Stimulated activated CD4-positive, alpha-beta T cell treated with anti-CD3 and anti-CD28 coated beads, TNF-alpha, amount 100 ng/mL, for 24 hours (primary cell): ENCODE measurements at places on chromosomes 3 and 15.

GRCh38 chr3:8506571-8507061, 5.0 kb downstream of the LMCD1 start:
- DNase-seq = no peak

GRCh38 chr15:92163641-92164040, 230.0 kb upstream of the ST8SIA2 start:
- no peak for DNase-seq

GRCh38 chr3:11757929-11758328, 88.8 kb downstream of the TAMM41 start:
- DNase-seq = no peak

GRCh38 chr3:10017636-10018292, 8.5 kb upstream of the FANCD2 start:
- no peak for DNase-seq

DNA sequence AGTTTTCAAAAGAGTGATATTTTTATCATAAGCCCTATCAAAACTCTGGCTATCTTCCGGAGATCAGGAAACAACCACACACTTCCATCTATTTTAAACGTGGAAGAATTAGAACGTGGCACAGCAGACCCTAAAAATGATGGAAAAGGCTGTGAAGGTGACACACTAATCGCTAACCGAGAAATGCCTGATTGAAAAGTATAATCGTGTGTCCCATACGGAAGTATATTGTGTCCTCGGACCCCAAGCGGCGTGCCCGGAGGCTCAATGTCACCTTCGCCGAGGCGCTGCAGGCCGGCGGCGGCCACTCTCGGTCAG, 642 bp downstream of the COX5A start:
- DNase-seq = no peak

DNA sequence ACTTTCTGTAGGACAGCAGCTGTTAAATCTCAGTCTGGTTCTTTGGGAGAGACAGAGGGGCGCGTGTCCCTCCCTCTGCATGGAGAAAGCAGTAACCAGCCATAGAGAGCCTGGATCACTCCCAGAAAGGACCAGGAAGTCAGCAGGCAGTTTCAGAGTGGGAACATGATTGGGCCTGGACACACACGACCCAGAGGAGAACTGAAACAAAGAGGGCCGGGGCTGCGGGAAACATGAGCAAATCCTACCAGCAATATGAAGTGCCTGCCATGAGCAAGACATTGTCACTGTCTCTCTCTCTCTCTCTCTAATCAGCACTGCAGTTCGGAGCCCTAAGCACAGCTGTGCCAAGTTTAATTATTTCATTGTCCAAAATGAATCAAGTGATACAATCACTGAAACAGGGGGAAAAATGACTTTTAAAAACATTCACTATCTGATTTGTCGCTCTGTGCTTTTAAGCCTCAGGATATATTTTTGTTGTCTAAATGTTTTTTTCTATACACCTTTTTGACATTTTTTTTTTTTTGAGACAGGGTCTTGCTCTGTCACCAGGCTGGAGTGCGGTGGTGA, 17.6 kb downstream of the MUC13 start:
- DNase-seq = no peak

DNA sequence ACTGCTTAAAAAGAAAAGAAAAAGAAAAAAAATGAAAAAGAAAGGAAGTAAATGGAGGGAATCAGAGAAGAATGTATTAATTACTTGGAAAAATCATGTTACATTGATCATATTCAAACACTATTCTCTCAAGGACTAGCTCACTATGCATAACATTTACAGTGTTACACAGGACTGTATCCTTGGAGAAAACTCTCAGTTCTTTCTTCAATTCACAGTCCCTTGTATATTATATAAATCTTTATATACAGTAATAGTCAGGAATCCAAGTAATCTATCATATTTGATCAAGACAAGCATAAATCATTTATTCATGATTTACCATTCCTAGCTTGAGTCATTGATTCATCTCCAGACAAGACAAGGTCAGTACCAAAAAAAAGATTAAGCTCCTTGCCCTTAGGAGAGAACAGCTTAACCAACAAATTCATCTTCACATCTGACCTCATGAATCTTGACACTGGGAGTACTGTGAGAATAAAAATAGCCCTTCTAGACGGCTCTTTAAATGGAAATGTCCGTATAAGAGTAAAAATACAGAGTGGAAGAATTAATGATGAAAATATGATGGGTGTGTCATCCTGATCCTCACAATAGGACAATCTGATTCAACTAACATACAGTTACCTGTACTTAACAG, 980.4 kb downstream of the NAALADL2 start:
- no peak for DNase-seq

DNA sequence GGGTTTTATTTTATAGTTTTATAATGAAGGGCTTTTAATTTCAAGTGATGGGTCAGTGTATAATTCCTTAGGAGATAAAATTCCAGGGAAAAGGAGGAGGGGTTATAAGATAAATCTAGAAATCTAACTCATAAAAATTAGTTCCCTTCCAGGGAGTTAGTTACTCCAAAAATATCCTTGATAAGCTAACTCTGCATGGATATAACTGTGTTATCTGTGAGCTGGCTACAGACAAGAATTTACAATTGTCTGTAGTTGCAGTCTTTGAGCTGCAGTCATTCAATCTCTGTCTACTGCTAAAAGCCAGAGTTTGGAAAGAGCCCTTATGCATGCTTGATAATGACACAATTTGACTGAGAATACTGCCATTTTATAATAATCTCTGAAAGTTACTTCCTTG, 432.3 kb upstream of the TPRG1 start:
- DNase-seq = no peak

DNA sequence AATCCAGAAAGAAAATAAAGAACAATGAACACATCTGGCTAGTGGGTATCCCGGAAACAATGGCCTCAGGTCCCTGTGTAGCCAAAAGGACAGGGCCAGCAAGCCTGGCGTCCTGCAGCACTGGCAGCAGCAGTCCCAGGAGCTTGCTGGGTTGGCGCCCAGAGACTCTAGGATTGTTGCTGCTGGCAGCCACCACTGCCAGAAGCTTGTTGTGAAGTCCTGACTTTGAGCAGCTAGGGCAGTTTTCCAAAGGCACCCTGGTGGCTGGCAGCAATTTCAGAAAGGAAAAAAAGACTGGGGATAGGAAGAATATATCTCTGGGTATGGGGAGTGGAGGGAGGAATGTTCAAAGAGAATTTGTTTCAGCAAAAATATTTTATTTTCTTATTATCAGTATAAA, 11.3 kb downstream of the SHQ1 start:
- DNase-seq = no peak
